Activated CD4-positive, CD25-positive, alpha-beta regulatory T cell (primary cell): ENCODE measurements at places on chromosomes 2 and 18.

DNA sequence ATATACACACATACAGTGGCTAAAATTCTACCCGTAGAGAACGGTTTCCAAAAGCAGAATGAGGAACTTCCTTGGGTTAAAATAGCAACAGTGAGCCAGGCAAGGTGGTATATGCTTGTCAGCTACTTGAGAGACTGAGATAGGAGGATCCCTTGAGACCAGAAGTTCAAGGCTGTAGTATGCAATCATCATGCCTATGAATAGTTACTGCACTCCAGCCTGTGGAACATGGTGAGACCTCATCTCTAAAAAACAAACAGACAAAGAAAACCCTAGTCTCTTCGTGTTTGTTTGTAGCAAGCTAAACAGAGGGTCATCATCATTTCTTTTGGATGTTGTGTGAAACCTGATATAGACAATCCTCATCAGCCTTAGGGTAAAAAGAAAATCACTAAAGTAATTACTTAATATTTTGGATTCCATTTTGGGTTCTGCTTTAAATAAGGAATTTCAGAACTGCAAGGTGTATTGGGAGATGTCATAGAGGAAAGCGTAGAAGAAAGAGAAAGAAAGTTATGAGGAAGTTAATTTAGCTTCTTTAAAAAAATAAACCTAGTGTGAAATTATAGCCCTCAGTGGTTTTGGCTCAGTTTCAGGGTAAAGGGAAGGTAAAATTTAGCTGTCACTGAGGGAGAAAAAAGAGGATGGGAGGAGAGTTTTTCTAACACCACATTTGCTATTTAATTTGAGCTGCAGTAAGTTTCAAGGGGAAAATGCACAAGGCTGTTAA is 46.5 kb downstream of the PLEK start:
- no peak for DNase-seq

- DNase-seq: no peak
Measured at GRCh38 chr2:202749477-202749876, 114.7 kb downstream of the FAM117B start.

- DNase-seq: no peak
Measured at GRCh38 chr2:129813404-129813803, 166.1 kb upstream of the RAB6C start.

GRCh38 chr2:208175069-208175839 is 11.9 kb upstream of the CRYGA start:
- no peak for DNase-seq

DNA sequence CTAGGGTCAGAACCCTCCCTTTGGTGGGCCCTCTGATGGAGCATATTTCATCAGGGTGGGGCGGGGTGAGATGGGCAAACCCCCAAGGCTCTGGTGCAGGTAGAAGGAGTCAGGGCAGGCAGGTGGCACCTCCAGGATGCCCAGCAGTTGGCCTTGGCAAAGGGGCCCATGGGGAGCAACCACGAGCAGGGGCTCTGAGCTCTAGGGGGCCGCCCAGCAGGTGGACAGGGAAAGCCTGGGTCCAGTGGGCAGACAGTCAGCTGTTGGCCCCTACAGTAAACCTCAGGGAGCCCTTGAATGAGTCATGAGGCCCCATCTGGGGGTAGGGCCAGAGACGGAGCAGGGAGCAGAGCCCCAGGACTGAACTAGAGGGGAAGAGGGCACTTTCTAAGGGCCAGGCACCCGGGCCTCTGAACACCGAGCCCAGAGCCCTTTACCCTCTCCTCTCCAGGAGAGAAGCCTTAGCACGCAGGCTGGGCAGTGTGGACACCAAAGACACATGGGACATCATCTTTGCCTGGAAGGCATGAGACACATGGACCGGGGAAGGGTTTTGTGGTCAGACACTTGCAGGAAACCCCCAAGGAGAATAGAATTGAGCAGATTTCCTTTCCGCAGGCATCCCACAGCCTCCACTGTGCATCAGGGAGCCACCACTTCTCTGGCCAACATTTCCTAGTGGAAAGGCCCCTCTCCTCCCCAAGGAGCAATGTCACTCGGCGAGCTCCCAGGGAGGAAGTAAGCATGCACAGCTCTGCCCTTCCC is 257.3 kb downstream of the GLI2 start:
- DNase-seq: no peak

- DNase-seq: no peak
Measured at GRCh38 chr2:360124-360523, 72.2 kb upstream of the ALKAL2 start.

DNA sequence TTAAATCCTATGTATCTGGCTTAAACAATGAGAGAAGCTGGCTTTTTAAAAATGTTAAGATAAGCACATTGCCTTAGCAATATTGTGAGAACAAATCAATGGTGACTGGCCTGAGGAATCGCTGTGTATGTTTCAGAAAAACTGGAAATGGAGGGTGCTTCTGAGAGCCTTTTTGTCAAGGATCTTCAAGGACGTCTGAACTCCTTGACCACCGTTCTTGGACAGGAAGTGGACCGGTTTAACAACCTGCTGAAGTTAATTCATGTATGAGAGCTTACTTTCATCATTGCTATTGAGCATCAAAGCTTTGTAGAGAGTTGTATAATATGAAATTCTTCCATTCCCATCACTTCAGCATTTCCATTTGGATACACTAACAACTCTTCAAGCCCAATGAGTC is 72.6 kb downstream of the TRABD2A start:
- DNase-seq: no peak

DNA sequence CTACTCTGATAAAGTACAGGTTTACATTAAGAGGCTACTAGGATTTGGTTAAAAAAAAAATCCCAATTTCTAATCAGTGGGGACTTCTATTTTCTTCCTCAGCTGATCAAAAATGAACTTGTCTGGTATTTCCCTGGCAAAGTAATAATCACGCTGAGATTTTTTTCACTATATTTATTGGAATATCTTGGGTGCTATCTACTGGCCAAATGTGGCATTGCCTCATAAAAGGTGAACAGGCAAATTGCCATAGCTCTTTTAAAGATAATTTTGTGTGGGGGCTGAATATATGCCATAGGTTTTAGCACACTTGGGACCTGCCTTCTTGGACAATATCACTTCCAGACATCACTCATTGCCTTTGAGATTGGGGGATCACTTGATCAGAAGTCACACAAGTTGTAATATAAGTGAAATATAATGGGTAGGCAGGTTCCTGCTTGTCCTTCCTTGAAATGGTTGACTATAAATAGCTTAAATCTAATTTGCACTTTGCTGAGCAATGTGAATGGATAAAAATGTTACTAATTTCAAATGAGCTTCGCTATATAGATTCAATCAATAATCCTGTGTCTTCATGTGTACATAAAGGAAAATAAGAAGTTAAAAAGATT is 7.0 kb upstream of the NXPH2 start:
- DNase-seq: no peak

- DNase-seq: no peak
Measured at GRCh38 chr2:10830203-10830602, 17.6 kb upstream of the PDIA6 start.

- no peak for DNase-seq
Measured at GRCh38 chr2:101341421-101341820, 32.9 kb upstream of the RNF149 start.

- no peak for DNase-seq
Measured at GRCh38 chr2:228545041-228545747, 363.7 kb upstream of the SPHKAP start.

GRCh38 chr2:88919087-88919738 is 227.7 kb downstream of the RPIA start:
- DNase-seq: no peak

DNA sequence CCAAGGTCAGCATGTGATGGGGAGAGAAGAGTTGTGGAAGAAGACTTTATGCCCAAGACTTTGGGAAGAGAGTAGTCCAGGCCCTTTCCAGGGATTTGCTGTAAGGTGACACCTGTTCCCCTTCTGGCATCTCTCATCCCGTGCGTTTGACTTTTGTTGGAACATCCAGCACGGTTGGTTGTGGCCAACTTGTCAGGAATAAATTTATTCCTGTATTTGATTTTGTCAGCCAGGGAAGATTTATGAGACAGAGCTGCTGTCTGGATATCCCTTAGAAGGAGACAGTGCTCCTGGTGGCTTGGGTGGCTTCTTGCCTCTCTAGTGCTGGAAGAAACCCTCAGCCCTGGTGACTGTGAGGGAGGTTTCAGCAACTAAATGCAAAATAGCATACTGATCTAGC is 121.5 kb downstream of the PTPRM start:
- DNase-seq: no peak

- DNase-seq: no peak
Measured at GRCh38 chr2:64311948-64312621, 141.9 kb upstream of the LGALSL start.

- no peak for DNase-seq
Measured at GRCh38 chr18:8912348-8913326, 189.9 kb upstream of the NDUFV2 start.

DNA sequence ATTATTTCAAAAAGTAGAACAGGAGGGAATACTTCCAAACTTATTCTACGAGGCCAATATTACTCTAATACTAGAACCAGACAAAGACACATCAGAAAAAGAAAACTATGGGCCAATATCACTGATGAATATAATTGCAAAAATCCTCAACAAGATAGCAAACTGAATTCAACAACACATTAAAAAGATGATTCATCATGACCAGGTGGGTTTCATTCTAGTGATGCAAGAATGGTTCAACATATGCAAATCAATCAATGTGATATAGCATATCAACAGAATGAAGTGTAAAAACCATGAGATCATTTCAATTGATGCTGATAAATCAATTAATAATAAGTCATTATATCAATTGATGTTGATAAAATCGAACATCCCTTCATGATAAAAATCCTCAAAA is 22.4 kb upstream of the EML6 start:
- DNase-seq: no peak

DNA sequence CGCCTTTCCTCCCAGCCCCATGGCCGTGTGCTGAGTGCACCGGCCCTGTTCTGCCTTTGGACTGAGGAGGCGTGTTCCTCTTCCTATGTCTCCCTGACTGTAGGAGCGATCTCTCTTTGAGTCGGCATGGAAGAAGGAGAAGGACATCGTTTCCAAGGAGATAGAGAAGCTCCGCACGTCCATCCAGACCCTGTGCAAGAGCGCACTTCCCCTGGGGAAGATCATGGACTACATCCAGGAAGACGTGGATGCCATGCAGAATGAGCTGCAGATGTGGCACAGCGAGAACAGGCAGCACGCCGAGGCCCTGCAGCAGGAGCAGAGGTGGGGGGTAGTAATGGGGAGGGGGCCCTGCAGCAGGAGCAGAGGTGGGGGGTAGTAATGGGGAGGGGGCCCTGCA is 29.4 kb upstream of the ASB1 start:
- DNase-seq: no peak

- no peak for DNase-seq
Measured at GRCh38 chr2:235212501-235213158, 260.8 kb downstream of the SH3BP4 start.

DNA sequence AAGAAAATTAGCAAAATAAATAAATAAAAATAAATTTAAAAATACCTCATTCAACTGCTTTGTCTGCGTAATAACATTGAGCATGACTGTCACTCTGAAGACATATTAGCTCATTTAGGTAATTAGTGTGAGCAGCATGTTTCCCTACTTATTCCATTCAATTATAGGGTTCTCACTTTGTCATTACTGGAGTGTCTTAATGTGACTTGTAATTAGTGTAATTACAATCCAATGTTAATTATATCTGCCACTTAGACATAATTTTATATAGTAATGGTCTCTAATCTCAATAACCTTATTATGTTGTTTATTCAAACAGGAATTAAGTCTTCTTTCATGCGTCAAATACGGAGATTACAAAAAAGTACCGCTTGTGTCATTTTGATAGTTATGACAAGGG is 893.9 kb upstream of the ACVR2A start:
- no peak for DNase-seq

DNA sequence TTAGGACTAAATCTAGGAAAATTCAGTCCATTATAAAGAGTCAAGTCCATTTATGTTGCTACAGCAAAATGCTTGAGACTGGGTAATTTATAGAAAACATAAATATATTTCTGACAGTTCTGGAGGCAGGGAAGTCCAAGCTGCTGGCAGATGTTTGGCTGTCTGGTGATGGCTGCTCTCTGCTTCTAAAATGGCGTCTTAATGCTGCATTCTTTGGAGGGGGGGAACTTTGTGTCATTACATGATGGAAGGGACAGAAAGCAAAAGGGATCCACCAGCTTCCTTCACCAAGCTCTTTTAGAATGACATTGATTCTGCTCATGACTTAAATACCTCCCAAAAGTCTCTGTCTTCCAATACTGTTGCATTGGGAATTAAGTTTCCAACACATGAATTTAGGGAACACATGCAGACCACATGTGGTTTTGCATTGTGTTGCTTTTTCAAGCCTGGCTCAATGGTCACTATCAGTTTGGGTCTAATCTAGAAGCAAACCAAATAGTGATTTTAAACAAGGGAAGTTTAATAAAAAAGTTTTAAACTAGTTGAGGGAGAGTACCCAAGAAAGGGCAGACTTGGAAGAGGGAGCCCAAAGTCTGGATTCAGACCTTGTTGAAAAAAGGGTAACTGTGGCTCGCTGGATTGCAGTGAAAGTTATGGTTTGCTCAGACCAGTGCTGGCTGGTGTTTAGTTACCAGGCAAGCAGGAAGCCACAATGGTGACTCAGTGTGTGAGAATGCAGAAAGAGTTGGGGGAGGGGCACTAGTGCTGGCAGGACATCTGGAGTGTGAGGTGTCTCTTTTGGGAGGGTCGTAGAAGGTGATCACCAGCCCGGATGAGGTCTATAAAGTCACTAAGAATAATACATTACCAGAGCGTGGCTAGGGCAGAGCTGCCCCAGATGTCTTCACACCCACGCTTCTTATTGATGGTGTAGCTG is 30.8 kb downstream of the C18orf54 start:
- no peak for DNase-seq

DNA sequence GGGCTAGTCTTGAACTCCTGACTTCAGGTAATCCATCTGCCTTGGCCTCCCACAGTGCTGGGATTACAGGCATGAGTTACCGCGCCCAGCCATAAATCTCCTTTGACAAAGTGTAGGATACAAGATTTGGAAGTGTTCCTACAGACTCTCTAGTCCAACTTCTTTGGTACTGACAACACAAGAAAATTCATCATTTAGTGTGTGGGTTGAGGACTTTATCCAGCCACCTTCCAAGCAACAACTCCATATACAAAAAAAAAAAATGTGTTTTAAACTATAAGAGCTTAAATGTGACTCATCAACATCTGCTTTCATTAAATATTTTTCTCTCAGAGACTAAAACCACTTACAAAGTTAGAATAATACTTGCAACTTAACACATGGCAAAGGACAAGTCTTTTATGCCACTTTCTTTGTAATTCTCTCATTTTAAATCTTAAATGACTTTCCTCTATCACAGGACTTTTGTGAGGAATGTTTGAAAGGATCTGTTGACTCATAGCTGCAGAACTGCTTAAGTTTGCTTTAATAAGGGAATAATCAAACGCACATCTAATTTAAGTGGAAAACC is 46.2 kb upstream of the ITGAV start:
- no peak for DNase-seq

DNA sequence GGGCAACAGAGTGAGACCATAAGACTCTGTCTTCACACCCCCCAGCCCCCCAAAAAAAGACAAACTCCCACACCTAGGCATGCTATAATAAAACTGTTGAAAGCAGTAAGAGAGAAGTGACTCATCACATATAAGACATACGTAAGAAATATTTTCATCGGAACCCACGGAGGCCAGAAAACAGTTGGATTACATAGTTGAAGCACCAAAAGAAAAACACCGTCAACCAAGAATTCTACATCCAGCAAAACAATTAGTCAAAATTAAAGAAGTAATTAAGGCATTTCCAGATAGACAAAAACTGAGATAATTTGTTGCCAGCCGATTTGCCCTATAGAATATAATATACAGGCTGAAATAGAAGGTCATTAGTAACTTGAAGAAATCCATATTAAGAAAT is 128.7 kb downstream of the VAPA start:
- no peak for DNase-seq

GRCh38 chr2:122758967-122759366 is 1003.5 kb downstream of the TSN start:
- no peak for DNase-seq
